ENCODE measurements at places on chromosomes 6 and 20. TPM values are rescaled to one million over a fixed set of nuclear protein-coding genes. Genes with fewer than 3 reads are reported as not detected.
A peak's percentile ranks its signal among the peaks of the same experiment; 100 is the strongest.

DNA sequence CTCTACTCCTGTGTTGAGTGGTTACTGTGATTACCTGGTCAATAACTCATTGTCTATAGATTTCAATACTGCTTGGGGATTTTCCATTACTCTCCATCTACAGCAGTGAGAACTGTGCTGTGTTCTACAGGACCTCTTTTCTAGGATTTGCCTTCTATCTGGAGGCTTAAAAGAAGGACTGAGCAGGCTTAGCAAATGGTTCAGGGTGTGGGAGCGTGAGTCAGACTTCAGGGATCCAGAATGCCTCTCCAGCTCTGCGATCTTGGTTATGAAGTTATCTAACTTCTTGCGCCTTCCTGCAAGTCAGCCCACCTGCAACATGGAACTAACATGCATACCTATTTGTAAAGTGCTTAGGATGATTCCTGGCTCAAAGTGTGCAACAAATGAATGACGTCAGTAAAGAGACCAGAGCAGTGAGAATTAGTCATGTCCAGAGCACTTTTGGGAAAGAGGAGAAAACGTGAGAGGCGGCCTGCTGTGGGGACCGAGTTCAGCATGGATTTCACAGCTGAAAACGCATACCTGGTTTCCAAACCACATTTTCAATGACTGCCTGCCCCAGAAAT, 610.1 kb upstream of the CDH4 start:
- no peak for DNase-seq

The SIRPB1 gene
- total RNA-seq, result not detected

The PAX1 gene
- not detected for total RNA-seq

The NMBR gene
- 0.39 TPM for total RNA-seq

DNA sequence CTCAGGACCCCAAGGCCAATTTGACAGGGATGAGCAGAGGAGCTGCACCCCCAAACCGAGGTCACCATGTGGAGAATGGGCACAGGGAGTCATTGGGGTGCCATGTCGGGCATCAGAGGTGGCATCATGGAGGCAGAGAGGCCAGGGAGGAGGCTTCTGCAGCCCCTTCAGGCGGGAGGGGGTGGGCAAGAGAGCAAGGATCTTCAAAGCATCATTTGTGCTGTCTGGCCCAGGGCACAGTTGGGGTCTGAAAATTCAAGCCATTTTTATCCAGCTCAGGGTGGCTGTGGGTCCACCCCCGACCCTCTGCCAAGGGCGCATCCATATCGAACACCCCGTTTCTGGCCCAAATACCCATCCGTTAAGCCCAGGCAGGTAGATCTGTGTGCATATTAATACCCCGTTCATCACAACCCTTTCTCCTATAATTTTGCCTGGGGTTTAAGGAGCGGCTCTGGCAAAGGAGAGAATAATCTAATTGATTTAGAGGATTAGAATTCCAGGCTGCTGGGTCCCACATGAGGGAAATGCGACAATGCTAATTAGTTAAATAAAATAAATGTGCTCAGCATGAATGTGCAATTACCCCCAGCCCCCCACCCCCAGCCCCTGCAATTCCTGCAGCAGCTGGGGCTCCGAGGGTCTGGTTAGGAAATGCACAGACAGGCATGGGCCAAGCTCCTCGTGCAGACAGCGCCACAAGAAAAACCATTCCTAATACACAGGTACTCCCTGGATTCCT, 31.9 kb downstream of the VSTM2L start:
- DNase-seq, result no peak

DNA sequence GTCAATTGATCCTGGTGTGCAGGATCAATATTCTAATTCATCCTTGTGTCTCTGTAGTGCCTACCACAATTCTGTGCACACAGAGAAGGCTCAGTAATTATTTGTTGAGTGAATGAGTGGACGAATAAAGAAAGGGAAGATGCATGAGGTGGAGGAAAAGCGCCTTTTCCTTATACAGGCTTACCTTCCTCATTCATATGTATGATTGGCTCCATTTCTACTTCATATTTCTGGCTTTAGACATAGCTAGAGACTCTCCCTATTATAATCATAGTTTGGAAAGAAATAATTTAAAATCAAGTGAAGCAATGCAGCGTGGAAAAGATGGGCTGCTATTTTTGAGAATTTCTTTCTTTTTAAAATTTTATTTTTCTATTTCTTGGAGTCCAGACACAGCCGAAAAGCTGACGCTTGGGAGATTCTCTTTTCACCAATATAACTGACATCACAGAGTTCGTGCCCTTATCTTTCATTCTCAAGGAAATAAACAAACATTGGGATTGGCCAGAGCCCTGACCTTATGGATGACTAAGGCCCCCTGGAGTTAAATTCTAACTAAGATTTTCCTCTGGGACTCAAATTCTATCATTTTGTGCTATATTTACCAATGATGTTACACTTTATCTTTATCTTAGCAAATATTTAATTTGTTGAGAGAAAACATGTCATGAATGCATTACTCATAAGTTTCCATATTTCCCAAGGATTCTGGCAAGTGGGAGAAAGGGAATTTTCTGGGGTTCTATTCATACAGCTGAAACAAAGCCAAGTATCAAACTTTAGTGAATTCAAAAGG, 48.1 kb downstream of the PRL start:
- DNase-seq, result no peak

The HFE gene
- 16.1 TPM for total RNA-seq

The DYNLT2 gene
- total RNA-seq, result 0.46 TPM

The MUC21 gene
- not detected for total RNA-seq

- no peak for DNase-seq
These were observed 100.6 kb downstream of the LRFN2 start for GRCh38 chr6:40486576-40486975.

DNA sequence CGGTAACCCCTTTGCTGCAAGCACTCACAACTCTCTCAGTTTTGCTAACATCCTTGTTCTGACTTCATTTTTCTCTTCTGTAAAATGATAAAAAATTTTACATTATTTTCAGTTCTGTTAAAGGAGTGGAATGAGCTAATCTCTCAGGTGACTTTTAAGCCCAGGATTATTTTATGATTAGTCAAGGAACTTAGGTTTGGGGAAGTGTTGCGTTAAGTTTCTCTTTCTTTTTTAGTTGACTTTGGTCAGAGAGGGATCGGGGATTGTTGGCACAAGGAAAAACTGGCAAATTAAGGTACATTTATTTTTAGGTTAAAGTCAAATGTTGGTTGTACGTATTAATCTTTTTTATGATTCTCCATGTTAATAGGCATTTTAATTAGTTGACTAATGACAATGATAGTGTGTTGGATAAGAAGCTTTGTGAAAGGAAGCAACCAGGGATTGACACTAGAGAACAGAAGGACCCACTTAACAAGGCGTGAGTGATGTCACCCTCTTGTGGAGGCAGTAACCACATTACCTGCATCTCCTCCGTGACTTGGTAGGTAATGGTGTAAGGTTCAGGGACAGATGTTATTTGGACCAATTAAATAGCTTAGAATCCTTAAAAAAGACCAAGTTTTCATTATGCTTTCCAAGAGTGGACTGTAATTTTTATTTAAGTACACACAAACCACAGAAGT, 31.6 kb downstream of the CD83 start:
- DNase-seq, result no peak

DNA sequence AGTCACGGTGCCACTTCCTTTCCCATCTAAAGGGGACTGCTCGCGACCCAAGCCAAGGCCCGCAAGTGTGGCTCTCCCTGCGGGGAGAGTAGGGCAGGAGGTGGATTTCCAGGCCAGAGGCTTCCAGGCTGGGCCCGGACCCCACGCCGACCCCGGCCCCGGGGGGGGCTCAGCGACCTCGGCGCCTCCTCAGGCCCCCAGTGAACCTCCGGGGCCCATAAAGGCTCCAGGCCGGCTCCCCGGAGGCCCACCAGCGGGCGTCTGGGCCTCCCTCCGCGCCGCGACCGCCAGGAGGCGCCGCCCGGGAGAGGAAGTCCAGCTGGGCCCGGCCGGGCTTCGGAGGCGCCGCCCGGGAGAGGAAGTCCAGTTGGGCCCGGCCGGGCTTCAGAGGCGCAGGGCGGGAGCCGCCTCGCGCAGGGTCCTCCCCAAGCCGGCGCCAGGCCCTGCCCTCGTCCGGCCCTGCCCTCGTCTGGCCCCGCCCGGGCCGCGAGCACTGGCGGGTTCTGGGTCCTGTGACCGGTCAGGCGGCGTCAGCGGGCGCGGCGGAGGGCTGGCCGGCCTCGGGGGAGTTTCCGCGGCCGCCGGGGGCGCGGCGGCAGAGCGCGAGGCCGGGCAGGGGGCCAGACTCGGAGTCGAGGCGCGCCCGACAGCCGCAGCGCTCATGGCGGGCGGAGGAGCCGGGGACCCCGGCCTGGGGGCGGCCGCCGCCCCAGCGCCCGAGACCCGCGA, at the start of gene RAB32:
RAB32 (plus strand) TSS at position 623 of the 729 bp plus-strand sequence; CDS start at position 662, 39 bp downstream.
- peak; percentile 94 for DNase-seq

The RFX6 gene
- not detected for total RNA-seq

DNA sequence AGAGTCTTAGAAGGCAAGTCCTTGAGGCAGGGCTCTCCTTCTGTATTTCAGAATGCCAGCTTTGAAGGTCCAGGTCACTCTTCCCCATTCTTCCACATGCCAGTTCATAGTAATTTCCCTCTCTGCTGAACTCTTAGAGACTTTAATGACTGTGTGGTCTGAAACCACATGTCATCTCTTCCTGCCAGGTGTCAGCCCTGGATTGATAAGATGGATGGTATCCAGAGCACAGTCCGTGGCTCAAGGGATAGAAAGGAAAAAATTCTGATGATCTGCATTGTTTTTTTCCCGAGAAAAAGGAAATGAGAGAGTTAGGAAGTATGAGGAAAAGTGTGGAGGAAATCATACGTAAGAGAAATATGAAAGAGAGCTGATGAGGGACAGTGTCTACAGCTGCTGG, 250.9 kb downstream of the TPBG start:
- no peak for DNase-seq

All from HFFc6 (cell line).